Sigmoid colon (tissue), 7 donors: ENCODE measurements at places on chromosomes 2 and 18. TPM values are rescaled to one million over a fixed set of nuclear protein-coding genes. Genes with fewer than 3 reads are reported as not detected.

DNA sequence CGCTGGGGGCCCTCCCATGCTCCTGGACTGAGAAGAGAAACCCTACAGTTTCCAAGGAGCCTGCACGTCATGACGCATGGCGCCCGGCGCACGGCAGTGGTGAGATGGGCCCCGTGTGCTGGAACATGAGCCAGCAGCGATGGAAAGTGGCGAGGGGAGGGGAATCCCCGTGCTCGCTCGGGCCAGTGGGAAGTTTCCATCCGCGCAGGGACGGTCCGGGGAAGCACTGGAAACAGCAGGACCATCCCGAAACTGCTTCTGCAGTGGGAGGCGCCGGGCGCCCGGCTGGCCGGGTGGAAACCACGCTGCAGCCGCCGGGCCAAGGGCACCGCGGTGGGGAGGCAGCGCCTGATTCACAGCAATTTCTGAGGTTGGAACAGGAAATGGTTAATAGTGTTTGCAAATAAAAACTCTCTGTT is 4.9 kb upstream of the PDCD1 start:
- DNase-seq, result peak; percentile 82

GRCh38 chr2:221590861-221591365 is 18.8 kb upstream of the EPHA4 start:
- DNase-seq, result no peak

- DNase-seq, result no peak
These were observed 194.2 kb downstream of the RIT2 start for GRCh38 chr18:42921226-42921737.

GRCh38 chr2:25470806-25471205 is 129.1 kb upstream of the DNMT3A start:
- no peak for DNase-seq

SP3 gene
- total RNA-seq, result 104 TPM

SLC9A4 gene
- not detected for total RNA-seq

ZNF521 gene
- 40.2 TPM for total RNA-seq

AOX1 gene
- total RNA-seq, result 20.8 TPM
